T-helper 2 cell treated with Interferon-gamma antibody and Interleukin-4, amounts not matched to agents 5 μg/mL and 100 μg/mL, for 36 hours (primary cell): ENCODE measurements at places on chromosomes 13 and 19.

- no peak for DNase-seq
These were observed 47.4 kb downstream of the BBC3 start for GRCh38 chr19:47183601-47184000.

DNA sequence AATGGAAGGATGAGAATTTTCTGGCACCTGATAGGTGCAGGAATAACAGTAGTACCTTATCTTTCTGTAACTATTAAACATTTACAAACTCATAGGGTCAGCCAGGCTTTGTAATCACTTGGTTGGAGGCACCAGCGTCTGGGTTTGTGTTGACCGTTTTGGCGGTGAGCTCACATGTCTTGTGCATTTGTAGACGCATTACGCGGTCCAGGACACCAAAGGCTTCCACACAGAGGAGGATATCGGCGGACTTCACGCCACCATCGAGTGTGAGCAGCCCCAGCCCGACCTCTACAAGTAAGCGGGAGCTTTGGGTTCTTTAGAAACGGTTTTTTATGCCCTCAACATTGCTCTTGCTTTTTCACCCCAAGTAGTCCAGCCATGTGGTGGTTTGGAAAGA lies 129.3 kb downstream of the ATP11A start:
- DNase-seq, result no peak

GRCh38 chr13:95256091-95256490 lies 45.2 kb downstream of the ABCC4 start:
- DNase-seq, result no peak

GRCh38 chr13:24644036-24644435 lies 36.2 kb upstream of the ATP12A start:
- no peak for DNase-seq

- no peak for DNase-seq
These were observed 12.1 kb downstream of the CCDC70 start for GRCh38 chr13:51873837-51874236.

DNA sequence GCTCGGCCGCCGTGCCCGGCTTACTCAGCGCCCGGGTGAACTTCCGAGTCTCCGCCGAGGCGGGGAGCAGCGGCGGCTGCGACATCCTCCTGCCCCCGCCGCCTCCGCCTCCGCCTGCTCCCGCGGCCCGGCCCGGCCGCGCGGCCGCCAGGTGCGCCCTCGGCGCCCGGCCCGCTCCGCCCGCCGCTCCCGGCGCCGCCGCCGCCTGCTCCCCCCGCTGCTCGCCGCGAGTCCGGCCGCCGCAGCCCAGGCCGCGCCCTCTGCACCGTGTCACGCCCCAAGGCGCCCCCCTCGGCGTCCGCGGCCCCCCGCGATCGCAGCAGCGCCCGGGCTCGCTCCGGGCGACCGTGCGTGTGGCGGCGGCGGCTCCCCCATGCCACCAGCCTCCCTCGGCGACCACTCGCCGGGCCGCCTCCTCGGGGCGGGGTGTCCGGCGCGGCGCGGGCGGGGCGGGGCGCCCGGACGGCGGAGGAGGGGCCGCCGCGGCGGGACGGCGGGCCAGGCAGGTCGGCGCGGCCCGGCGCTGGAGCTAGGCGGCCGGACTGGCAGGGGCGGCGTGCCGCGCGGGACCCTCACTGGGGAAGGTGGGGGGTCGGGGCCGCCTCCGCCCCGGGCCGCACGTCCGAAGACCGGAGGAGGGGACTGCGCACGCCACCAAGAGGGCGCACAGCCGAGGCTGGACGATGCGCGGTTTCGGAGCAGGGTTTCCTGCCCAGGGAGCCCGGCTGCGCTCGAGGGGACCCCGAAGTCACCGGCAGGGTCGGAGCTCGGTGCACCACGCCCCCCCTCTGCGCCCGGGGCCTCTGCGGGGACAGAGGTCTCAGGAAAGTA lies 108.6 kb upstream of the DOCK9 start:
- DNase-seq, result peak; percentile 80

GRCh38 chr19:18265582-18265981 lies 8.7 kb downstream of the IQCN start:
- DNase-seq, result no peak

DNA sequence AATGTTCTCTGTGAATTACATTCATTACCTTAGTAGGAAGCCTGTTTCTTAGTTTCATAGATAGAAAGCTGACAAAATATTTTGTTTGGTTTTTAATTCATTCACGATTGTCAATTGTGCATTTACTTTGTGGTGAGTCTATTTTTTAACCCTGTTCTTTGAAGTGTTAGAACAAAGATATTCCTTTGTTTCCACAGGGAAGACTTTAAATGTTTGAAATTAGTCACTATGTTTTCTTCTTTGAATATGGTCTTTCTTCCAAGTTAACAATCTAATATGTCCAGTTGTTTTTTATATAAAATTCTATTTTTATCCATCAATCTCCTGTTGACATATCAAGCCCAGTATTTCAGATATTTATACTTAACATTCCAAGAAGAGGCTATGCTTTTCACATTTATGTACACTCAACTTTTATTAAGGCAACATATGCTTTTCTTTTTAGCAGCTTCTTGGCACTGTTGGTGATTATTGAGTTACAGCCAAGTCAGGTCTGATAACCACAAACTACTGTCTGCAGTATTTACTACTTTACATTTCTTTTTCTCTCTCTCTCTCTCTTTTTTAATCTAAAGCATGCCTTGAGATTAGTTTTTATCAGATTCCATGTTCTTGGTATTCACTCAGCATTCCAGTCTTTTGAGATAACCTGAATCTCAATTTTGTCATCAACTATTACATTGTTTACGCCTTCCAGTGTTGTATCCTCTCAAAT lies 812.8 kb upstream of the SLC10A2 start:
- DNase-seq, result no peak

GRCh38 chr13:45138282-45138681 lies 18.0 kb downstream of the GTF2F2 start:
- DNase-seq, result no peak

DNA sequence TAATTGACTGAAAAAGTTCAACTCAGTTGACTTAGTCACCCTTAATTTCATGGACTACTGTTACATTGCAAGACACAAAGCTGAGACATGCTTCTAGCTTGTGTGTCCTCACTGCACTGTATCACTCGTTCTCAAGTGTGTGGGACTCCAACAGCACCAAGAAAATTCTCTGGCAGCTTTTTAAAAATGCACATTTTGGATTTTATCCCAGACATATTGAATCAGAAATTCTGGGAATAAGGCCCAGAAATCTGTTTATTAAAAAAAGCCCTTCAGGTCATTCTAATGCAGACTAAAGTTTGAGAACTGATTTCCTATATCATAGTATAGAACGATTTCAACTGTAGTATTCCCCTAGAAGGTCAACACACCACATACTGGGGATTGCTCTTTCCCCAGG lies 1485.3 kb downstream of the PCDH9 start:
- no peak for DNase-seq

GRCh38 chr13:108069521-108070210 lies 145.7 kb downstream of the LIG4 start:
- no peak for DNase-seq

GRCh38 chr19:43574424-43575155 lies 737 bp downstream of the XRCC1 start:
- no peak for DNase-seq

GRCh38 chr13:93552596-93552995 lies 326.0 kb downstream of the GPC6 start:
- DNase-seq, result no peak

DNA sequence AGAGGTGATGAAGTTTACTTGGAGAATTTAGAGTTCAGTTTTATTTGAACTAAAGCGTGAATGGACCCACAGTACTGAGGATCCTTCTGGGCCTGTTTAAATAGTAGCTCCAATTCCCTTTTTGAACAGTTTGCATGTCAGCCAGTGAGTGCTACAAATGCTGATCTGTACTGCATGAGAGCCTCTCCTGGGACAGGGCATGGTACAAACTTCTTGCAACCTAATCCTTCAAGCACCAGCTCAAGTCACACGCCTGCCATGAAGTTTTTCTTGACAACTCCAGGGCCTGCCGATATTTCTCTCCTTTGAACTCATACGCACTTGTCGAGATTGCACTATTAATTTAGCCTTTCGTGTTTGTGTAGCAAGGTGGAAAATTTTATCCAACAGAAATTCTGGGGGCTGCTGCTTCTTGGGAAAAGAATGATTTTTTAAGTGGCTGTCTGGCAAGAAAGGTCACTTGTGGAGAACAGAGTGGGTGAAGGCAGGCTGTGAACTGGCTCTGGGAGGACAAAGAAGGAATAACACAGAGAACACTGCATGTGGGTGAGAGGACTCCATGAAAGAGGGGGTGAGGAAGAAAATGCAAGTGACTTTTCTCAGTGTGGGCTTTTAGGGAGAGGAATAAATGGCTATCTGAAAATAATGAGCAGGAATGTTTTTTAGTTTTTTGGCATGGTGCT lies 192.5 kb downstream of the NDFIP2 start:
- no peak for DNase-seq

- peak; percentile 81 for DNase-seq
These were observed 9.3 kb downstream of the EPHX3 start for GRCh38 chr19:15222738-15223648.

- no peak for DNase-seq
These were observed 213.8 kb downstream of the KCTD12 start for GRCh38 chr13:76672420-76672819.

DNA sequence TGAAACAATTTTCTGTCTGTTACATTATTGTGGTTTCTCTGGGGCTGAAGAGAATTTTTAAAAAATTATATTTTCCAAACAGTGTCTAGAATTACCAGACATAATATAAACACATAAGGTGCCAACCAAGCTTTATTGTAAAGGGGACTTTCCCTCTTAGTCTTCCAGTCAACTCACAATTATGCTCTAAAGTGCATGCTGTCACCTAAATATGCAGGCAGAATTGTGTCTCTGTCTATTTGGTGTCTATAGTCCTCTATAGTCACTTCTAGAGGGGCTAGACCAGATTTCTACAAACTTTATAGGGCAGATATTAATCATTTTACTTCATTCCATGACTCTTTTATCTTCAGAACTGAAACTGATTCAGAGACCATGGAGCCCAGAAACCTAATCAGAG lies 12.8 kb downstream of the ZNF254 start:
- no peak for DNase-seq

GRCh38 chr13:44196196-44196751 lies 177.3 kb upstream of the SERP2 start:
- DNase-seq, result no peak

DNA sequence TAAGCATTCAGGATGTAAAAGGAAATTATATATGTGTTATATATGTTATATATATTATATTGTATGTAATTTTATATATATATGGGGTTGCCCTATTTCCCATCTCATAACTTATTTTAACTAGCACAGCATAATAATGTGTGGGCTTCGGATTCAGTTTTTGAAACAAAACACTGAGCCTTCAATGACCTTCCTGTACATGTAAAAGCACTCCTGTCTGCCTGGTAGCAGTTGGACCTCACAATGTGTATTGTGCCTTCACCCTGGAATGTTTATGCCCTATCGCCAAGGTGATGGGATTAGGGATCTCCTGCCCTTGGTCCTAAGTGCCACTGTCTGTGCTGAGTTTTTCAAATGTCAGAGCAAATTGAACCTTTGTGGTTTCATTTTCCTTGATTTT lies 968.8 kb downstream of the TUBA3C start:
- peak; percentile 11 for DNase-seq

GRCh38 chr13:33367171-33367895 lies 81.8 kb upstream of the STARD13 start:
- DNase-seq, result no peak

DNA sequence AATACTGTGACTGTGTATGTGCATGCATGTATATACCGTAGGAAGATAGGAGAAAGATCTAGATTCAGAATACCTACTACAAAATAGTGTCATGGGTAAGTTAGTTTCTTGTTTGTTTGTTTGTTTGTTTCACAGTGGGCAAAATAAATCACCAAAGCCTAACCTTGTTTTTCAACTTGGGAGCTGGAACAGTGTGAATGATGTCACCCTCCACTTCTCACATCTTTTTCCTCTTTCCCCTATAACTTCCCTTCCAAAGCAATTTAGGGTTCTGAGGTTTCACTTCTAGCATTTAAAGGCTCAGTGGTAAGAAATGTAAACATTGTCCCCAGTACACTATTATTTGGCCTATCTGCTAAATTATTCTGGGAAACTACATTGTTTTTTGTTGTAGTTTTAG lies 5.4 kb downstream of the KCTD4 start:
- no peak for DNase-seq

GRCh38 chr13:75480671-75481175 lies 1.2 kb downstream of the TBC1D4 start:
- peak; percentile 25 for DNase-seq

- no peak for DNase-seq
These were observed 47.4 kb upstream of the SERPINE3 start for GRCh38 chr13:51292000-51292565.

DNA sequence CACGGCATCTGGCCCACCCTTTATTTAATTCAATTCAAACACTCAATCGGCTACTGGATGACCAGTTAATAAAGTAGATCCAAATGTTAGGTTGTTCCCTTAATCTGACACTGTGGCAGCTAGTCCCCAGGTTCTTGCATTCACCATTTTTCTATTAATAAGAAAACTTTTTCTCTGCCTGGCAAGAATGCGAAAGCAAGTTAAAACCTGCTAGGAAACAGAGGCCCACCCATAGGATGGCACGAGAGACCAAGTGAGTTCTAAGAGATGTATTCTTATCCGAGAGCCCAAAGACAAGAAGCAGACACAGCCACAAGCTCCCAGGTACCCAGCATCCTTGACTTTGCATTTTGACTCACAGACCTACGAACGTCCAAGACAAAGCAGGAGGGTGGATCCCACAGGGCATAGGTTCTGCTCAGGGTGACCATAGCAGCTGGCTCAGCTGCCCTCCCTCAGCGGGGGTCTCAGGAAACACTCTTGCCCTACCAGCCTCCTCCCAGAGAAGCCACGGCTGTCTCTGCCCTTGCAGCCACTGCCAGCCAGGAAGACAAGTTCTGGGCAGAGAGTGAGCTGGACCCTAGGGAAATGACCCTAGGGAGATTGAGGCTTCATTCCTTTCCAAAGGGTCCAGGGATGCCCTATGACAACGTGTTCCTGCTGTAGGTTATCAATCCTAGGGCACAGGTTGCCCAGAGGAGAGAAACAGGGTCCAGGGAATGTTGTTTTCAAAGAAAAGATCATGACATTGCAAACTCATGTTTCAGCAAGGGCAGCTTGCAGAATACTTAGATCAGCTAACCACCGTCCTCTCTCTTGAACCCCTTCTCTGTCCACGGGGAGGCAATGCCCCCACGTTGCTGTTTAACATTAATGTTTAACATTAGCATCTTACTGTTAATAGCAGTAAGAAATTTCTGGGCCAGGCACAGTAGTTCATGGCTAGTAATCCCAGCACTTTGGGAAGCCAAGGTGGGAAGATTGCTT lies 147.2 kb upstream of the ZNF507 start:
- no peak for DNase-seq
